ENCODE measurements at places on chromosomes 6 and 20. TPM values are rescaled to one million over a fixed set of nuclear protein-coding genes. Genes with fewer than 3 reads are reported as not detected.
A peak's percentile ranks its signal among the peaks of the same experiment; 100 is the strongest.

Gene C20orf141
- polyA plus RNA-seq = 0.91 TPM

Gene LRP11
- polyA plus RNA-seq = 46.5 TPM

DNA sequence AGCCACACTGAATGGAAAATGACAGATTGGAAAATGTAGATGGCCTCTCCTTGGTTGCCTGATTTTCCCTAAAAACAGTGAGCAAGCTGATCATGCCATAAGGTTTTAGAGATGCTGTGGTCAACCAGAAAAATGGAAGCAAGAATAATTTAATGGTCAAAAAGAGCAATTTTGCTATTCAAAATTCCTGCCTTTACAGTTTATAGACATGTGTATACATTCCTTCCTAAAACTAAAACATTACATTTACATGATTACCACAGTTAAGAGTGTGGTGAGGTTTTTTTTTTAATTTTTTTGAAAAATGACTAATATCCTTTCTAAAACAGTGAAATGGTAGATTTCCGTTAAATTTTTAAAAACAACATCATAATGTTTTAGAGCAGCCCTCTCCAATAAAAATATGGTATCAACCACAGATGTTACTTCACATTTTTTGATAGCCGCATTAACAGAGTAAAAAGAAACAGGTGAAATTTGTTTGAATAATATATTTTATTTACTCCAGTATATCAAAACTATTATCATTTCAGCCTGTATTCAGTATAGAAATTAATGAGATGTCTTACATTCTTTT lies 407.0 kb upstream of the SOX4 start:
- peak; percentile 38 for DNase-seq

GRCh38 chr20:48293671-48294070 lies 508.4 kb upstream of the SULF2 start:
- DNase-seq = no peak

- DNase-seq = no peak
These were observed 230.3 kb downstream of the PKHD1 start for GRCh38 chr6:51857134-51857533.

DNA sequence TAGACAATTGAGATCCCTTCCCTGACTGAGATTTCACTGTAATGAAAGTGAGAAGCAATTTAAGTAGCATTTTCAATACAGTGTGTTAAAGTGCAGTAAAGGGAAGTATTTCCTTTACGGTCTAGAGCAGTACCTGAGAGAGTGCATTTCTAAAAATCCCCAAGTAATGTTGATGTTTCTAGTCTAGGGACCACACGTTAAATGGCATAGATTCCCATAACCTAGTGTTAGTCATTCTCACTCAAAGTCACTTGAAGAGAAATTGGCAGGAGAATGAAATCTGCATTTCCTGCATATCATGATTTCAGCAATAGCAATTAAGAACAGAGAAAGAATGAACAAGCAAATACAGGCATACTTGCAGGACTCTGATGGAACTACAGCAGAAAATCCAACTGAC lies 67.9 kb downstream of the CGA start:
- no peak for DNase-seq

- DNase-seq = no peak
These were observed 10.6 kb downstream of the MYLK2 start for GRCh38 chr20:31829731-31830130.

- DNase-seq = no peak
These were observed 30.9 kb upstream of the TULP1 start for GRCh38 chr6:35543459-35544193.

DNA sequence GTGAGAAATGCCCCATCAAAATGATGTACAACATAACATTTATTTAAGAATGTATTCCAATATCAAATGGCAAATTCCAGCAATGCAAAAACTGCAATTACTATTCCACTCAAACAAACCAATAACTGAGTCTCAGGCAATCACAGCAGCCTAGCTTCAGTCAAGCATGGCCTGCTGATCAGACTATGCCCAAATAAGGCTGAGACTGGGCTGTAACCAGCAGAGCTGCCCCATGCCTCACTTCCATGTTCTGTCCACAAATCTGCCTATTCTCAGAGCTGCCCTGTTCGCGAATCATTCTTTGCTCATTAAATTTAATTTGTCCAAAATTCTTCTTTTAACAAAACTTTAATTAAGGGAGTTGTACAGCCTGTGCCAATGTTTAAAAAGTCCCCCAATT lies 155.4 kb downstream of the FNDC1 start:
- no peak for DNase-seq

- DNase-seq = no peak
These were observed 127.2 kb downstream of the F13A1 start for GRCh38 chr6:6193221-6193745.

DNA sequence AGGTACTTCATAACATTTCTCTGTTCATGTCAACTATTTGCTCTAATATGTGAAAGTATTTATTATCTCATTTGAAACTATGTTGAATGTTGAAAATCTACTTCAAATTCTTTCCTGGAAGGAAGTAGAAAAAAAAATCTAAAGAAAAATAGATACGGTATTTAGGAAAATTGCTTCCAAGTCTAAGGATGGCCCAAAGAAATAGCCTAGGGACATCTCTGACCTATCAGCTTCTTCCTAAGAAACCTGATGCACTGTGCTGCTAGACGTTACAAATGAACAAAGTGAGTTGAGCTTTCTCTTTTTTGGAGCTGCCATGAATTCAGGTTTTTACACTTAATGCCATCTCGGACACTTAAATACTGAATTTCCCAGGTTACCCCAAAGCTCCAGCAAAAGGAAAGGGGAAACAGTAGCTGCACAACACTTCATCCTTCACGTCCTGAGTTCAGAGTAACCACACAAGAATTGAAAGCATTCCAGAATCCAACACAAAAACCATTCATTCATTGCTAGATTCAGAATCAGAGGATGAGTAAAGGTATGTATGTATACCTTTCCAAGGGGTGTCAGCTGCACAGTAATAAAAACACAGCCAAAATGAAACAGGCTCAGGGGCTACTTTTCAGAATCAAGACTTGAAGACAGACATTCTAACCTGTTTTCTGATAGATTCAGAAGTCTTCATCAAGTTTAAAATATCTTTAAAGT lies 7.9 kb downstream of the RMND1 start:
- no peak for DNase-seq

DNA sequence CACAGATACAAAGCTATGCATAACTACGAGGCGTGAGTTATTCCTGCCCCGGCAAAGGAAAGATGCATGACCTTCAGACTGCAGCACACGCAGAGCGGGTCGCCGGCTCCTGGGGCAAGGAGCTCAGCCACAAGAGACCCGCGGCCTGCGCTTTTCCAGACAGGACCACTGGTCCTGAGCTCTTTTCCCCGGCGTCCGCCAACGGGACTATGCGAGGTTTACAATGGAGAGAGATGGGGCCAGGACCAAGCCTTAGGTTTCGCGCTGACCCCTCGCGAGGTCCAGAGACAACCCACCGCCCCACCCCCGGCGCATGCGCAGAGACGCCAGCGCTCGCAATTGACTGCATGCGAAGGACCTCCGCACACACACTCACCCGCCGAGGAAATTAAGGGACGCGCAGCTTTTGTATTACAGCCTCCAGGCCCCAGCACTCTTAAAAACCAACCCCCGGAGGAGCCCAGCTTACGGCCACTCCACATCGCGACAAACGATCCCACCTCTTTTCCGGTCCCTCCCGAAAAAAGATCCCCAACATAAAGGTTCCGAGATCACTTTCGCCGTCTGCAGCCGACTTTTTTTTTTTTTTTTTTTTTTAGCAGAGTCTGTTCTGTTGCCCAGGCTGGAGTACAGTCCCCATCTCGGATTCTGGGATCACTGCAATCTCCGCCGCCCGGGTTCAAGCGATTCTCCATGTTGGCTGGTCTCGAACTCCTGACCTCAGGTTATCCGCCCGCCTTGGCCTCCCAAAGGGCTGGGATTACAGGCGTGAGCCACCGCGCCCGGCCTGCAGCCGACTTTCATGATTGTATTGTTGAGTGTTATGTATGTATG lies at the start of gene COQ3:
Gene COQ3 (minus strand): TSS at position 498 of the 834 bp plus-strand sequence. CDS start 16 bp downstream, at position 482.
- DNase-seq = peak; percentile 71

DNA sequence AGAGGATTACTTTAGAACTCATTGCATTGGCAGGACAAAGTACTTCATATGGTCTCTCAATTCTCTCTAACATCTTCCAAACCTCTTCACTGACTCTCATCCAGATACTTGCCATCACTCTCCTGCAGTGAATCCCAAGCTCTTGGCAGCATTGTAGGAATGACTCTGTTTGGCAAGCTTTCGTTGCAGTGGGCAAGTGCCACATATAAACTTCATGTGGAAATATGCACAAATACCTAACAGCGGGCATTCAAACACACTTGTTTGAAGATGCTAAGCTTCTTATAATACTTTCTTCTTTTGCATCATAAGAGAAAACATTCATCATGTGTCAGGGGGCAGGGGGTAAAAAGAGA lies 86.2 kb upstream of the F13A1 start:
- no peak for DNase-seq

DNA sequence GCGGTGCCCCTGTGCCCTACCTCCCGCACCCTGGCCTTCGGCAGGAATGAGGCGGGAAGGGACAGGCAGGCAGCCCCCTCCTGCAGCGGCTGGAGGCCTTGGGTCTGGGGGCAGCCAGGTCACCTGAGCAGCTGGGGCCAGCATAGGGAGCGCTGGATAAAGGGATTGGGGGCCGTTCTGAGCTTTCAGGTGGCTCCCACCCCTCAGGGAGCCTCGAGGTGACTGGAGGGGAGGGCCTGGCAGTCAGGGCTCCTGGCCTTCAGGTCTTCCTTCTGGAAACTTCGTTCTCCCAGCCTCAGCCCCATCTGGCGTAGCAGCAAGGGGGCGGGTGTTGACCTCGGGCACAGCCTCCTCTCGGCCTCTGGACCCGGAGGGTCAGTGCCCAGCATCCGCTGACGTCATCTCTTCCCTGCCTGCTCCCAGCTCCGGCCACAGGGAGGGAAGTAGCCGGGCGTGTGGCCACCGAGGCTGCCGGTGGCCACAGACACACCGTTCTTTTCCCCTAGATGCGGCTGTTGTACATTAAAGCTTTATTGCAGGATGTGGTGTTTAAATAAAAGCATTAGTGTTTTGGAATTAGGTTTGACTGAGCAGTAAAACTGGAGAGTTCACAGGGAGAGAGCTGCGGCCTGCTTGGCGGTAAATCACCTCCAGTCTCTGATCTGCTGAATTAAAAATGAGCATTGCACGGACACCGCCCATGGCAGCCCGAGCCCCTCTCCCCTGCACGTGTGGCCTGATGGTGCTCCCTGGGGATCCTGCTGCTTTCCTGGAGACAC lies 80.0 kb upstream of the GATA5 start:
- DNase-seq = no peak

DNA sequence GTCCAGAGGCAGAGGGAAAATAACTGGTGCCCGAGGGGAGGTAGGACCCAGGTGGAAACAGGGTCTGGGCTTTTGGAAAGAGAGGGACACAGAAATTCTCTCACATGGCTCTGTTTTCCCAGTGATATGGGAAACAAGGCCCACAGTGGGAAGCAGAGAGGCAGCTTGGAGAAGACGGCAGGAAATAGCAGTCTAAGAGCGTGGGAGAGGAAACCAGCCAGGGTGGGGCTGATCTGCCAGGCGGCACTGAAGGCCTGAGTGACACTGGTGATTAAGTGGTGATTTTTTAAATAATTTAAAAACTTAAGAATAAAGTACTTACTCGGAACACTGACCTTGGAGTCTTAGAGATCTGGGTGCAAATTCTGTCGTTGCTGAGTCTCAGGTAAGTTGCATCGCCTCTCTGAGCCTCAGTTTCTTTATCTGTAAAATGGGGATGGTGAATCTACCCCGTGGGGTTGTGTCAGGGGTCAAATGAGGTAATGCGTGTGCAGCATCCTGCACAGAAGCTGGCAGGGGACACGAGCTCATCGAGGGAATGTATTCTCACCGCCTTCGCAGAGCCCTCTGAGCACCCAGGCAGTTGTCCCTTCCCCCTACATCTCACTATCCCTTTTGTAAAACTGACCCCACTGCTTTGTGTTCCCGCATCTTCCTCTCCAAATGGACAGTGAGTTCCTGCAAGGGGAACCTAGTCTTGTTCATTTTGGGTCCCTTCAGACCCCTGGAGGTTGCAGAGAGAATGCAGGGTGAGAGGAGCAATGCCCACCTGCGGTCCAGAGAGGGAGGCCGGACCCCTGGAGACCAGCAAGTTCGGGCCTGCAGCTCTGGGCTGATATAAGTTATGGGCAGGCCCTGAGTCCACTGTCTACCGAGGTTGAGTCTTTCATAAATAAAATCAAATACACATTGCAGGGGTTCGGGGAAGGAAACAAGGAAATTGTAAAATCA lies 228.6 kb upstream of the PMEPA1 start:
- DNase-seq = no peak
